Globus pallidus (tissue), 1 donor: ENCODE measurements at places on chromosomes 1 and 21.

- DNase-seq = no peak
These were observed 479.5 kb downstream of the PLPP3 start for GRCh38 chr1:56099766-56100265.

DNA sequence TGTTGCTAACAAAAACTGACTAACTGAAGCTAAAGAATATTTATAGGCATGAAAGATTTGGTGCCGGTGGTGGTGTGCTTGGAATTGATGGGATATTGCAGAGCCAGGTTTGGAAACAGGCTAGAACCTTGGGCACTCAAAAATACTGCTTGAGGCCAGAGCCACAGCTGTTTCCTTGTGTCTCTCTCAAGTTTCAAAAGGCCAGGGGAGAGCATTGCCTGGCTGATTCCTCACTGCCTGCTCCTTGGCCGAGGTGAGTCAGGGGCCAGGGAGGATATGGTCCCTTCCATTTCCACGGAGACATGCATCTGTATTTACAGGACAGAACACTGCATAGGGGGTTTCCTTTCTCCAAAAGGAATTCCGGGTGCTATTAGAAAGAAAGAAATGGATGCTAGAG lies 36.1 kb upstream of the IVNS1ABP start:
- no peak for DNase-seq

GRCh38 chr21:14691914-14692313 lies 145.8 kb upstream of the SAMSN1 start:
- DNase-seq = no peak

DNA sequence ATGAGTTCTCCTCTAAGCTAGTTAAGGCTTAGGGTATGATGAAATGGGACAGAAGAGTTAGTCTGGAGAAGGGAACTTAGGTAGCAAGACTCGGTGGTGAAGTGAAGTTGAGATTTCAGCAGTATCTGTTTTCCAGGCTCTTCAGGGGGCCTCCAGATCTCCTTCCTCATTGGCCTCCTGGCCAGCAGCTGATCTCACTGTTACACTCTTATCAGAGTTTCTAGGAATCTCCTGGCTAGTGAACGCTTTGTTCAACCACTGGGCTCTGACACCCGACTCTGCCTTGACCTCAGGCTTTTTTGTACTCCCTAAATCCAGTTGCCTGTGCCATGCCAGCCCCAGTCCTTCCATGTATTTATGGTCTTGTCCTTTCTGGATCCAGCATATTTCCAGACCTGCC lies 311.0 kb downstream of the ASTN1 start:
- DNase-seq = no peak

DNA sequence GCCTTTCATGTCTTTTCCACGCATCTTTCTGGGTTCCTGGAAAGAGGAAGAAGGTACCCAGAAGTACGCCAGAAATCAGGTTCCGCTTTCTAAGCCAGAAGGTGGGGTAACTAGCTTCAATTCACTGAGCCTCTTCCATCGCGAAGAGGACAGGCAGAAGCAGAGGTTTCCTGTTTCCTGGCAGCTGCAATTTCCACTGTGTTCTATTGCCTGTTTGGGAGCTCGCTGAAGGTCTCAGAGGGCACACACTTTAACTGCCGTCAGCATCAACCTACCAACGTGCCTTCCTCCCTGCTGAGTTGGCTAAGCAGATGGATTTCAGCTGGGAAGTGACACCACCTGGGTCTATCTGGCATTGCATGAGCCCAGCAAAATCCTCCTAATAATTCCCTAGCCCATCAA lies 10.0 kb downstream of the NCF2 start:
- no peak for DNase-seq

DNA sequence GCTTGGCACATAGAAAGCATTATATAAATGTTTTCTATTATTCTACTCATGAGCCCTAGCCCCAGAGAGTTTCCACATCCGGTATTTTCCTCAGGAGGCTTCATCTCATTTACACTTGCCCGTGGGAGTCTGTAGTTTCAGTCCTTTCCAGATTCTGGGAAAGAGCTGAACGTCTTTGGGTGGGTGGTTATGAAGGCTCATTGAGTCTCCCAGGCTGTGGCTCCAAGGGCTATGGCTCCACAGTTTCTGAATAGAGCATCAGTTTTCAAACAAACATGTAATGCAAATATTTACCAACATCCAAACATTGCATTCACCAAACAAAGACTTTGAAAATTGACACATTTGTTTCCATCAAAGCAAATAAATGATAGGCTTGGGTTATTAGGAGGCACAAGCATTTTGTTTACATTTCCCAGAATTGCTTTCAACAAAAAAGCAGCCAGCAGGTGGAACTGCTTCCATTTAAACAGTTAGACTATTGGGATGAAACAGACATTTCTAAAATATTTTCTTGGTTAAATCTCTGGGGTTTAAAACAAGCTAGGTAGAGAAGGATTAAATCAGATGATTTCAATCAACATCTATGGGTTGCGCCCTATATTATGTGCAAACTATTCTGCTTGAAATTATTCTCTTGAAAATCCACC lies 1.3 kb upstream of the LEMD1 start:
- no peak for DNase-seq

- peak; percentile 43 for DNase-seq
These were observed 10.9 kb upstream of the SH2D1B start for GRCh38 chr1:162422662-162423375.

GRCh38 chr1:162191396-162192305 lies 122.2 kb downstream of the NOS1AP start:
- DNase-seq = no peak
